IPS-NIHi11 (cell line): ENCODE measurements at places on chromosomes 11 and 22.

- DNase-seq = peak; percentile 75
Measured at GRCh38 chr22:50620593-50621355, 7.2 kb downstream of the ARSA start.

DNA sequence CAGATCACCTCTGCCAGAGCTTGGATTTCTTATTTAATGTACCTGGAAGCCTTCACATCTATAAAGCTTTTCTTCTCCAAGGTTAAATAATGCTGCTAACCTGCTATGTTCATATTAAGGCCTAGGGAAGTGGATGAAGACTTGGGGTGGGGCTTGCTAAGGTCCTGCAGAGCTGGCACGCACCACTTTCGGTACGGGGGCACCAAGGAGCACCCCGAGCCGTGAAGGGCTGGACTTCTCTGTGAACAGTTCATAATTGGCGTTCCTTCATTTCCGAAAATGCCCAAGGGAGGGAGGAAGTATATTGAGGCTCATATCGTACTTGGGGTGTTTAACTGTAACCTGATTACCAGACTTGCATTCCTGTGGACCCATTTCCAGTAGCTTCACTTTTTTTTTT, 59.6 kb downstream of the ST14 start:
- no peak for DNase-seq

DNA sequence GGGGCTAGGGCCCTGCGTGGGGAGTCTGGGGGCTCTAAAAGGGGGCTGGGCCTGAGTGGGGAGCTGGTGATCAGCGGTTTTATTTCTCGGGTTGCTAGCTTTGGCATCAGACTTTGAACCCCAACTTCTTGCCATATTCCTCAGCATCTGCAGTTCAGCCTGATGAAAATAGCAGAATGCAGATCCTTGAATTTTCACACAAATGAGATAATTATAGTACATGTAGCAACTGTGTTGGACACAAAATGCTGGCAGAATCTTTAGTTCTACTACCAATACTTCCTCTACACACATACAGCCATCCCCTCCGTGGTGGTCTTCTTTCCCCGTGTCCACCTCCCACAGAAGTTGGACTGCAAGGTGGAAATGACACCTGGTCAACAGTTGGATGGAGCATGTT, 1.5 kb downstream of the ZC3H7B start:
- no peak for DNase-seq

DNA sequence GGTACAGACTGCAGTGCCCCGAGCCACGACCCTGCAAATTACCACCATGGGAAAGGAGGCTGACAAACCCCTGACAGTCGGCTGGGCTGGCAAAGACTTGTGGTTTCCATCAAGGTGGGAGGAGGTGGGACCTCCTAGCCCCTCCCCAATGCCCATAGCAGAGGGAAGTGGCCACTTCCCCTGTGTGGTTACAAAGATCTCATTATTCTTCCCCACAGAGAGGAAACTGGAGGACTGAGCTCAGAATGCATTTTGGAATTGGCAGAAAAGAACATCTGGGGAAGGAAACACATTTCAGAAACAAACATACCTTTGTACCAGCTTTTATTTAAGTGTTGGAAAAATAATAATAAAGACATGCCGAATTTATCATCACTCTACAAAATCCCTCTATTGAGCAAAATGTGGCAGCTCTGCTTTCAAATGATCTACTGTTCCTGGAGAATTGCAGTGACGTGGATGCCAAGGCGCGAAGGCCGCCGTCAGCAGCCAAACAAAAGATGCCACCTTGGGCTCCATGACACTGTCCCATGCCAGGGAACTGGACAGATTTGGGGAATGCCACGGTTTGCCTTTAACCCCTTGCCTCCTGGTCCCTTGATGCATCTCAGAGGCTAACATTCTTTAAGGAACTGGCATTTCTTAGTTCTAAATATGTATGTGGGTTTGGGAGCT, 169.6 kb downstream of the CRYBB2 start:
- no peak for DNase-seq

GRCh38 chr11:94630221-94630620, 63.1 kb downstream of the PIWIL4 start:
- no peak for DNase-seq

DNA sequence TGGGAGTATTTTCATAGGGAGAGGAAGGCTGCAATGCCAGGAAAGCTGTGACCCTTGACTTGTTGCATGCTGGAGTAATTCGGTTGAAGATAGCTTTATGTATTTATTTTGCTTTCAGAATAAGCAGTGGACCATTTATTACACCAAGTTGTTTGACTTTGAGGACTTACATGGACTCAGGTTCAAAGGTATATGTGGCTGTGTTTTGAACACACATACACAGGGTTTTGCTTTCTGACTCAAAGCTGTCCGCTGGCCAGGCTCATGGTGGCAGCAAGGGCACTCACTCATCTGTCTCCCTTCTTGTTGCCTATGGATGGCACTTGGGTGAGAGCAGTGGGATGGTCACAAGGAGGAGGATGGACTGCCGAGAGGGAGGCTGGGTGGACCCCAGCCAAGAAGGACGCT, 6.5 kb downstream of the TIMP3 start:
- DNase-seq = no peak

- DNase-seq = no peak
Measured at GRCh38 chr11:130854483-130854882, 61.8 kb downstream of the SNX19 start.

DNA sequence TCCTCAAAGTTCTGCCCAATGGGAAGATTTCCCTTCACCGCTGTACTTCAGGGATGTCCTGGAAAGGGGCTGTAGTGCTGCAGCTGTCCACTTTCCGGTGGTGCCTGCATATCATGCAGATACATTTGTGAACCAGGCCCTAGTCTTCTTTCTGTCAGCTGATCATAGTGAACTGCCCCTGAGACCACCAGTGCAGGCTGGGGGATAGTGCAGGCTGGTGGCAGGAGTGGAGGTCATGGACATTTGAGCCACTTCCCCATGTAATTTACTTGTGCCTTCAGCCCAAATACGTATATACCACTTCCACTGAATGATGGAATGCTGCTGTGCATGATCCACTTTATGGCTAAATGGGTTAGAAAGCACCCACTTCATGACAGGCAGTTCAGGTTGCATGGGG, 120.0 kb downstream of the ZNF280B start:
- no peak for DNase-seq

DNA sequence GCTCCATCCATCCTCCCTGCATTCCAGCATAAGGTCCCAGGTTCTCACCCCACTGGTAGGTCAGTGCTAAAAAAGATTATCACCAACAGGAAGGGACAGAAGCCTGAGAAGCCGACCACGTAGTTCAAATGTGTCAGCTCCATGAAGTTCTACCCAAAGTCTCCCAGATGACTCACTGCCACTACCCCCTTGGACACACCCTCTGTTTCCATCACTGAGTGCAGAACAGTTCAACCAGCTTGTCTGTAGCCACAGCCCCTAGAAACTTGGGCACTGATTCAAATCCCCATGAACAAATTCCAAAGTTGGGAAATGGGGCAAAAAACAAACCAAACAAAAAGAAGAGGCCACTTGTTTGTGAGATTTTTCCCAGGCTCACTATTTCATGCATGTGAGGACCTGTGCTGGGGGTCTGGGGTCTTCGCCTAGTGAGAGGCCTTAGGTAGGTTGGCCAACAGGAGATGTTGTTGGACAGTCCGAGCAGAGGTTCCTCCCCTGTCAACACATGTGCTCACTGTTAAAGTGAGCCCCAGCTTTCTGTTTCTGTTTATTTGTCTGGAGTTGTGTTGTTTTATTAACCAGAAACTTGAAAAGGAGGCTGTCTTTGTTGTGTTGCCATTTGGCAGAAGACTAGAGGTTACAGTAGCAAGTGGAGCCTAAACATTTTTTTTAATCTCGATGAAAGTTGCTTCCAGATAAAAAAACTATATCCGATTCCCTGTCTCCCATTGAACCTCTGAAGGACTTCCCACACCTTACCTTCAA, 24.2 kb upstream of the FLI1 start:
- no peak for DNase-seq

DNA sequence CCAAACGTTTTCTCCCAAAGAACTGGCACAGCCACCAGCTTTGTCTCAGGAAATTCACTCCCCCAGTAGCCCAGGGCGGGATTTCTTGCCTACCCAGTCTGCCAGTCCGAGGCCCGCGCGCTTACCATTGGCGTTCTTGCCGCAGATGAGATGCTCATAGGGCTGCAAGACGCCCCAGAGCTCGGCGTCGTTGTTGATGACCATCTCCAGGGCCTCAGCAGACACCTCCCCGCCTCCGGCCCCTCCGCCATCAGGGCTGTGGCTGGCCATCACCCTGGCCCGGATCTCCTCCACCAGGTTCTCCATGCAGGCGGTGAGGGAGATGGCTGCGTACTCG, 1.3 kb downstream of the ABTB2 start:
- DNase-seq = no peak

DNA sequence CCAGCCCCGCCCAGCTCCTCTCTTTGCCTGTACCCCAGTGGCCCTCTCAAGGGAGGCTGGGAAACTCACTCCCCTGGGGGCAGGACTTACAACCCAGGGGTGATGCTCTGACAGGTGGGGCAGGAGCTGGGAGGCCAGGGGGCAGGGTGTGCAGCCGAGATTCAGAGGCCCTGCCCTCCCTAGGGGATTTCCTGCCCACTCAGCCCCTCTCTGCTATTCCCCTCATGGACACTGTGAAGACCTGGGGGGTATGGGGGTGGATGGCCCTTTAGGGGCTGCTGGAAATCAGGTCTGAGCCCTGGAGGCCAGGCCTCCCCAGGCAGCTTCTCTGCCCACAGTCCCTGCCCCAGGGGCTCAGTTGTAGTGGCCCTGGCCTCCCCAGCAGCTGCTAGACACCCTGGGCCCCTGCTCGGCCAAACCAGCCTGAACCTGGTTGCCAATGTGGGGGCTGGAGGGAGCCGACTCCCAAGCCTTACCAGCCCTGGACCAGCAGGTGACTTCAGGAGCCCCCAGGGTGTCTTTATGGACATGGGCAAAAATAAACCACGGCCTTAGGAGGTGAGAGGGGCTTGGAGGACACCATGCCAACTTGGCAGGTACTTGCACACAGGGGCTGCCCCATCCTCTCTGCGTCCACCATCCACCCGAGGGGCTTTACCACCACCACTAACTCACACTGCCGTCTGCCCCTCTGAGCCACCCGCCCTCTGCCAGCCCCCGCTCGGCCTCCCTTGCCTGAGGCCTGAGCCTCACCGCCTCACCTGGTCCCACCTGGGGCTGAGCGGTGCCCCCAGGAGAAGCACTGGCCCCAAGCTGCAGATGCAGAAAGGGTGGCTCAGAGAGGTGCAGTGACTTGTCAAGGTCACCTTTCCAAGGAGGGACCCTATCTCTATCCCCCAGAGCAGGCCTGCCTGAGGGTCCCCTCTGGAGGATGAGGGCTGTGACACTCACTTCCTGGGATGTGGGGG, 2.8 kb upstream of the PHLDA2 start:
- DNase-seq = no peak
